ENCODE measurements at places on chromosomes 11 and 22.

- DNase-seq, result no peak
Measured at GRCh38 chr11:43517518-43517917, 158.8 kb downstream of the TTC17 start.

DNA sequence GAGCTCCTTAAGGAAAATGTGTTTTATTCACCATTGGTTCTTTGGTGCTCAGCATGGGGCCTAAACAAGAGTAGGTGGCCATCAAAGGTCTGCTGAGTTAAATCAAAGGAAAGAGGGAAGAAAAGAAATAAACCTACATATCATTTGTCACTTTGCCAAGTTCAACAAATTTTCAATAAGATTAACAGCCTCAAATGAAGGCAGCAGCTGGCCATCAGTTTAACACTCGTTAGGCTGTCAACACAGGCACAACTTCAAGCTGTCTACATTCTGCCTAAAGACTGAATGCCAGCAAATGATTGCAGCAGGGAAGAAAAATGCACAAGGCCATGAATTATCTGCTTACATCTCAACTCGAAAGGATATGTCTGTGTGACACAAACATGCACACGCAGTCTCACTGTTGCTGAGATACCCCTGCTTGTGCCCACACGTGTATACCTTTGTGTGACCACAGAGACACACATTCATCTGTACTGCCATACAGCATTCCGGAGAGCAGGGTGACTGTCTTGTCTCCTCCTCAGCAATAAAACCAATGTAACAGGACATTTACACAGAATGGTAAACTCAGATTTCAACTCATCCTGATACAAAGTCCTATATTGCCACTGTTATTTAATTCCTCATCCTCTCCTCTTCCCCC, 40.1 kb downstream of the TRIM66 start:
- no peak for DNase-seq

- no peak for DNase-seq
Measured at GRCh38 chr11:116911976-116912734, 74.7 kb upstream of the APOA1 start.

DNA sequence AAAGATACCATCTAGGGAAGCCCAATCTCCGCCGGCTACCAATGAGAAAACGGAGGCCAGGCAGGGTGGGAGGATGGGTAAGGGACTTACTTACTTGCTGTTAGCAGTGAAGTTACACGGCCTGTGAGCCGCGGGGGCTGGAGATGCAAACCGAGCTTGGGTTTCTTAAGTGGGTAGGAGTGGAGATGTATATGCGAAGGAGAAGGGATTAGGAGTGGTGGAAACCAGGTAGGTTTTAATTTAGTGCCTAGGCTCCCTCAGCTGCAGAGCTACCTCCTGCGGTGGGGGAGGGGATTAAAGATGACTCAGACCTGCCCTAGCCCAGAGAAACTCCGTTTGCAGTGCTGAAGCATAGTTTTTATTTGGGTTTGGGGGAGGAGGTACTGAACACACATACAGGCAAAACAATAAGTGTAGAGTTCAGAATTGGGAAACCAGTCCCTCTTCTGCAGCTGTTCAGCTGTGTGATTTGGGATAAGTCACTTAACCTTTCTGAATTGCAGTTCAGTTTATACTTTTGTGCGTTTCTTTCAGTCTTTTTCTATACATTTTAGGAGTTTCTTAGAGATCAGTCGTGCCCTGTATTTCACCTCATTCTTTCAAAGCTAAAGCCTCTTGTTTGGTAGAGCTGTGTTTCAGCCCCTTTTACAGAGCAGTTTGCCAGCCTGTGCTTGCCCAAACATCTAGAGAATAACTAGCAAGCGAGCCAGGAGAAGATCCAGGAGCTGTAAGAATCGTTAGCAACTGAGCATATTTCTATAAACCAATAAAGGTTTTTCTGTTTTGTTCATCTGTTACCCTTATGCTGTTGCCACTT, 596 bp upstream of the TNRC6B start:
- DNase-seq, result peak; percentile 47

GRCh38 chr11:1884303-1884700, 7.4 kb downstream of the PRR33 start:
- no peak for DNase-seq

DNA sequence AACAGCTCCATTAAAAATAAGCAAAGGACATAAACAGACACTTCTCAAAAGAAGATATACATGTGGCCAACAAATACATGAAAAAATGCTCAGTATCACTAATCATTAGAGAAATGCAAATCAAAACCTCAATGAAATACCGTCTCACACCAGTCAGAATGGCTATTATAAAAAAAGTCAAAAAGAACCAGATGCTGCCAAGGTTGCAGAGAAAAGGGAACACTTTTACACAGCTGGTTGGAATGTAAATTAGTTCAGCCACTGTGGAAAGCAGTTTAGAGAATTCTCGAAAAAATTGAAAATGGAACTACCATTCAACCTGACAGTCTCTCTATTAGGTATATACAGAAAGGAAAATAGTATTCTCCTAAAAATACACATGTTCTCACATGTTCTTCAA, 102.4 kb upstream of the FIBIN start:
- DNase-seq, result no peak

DNA sequence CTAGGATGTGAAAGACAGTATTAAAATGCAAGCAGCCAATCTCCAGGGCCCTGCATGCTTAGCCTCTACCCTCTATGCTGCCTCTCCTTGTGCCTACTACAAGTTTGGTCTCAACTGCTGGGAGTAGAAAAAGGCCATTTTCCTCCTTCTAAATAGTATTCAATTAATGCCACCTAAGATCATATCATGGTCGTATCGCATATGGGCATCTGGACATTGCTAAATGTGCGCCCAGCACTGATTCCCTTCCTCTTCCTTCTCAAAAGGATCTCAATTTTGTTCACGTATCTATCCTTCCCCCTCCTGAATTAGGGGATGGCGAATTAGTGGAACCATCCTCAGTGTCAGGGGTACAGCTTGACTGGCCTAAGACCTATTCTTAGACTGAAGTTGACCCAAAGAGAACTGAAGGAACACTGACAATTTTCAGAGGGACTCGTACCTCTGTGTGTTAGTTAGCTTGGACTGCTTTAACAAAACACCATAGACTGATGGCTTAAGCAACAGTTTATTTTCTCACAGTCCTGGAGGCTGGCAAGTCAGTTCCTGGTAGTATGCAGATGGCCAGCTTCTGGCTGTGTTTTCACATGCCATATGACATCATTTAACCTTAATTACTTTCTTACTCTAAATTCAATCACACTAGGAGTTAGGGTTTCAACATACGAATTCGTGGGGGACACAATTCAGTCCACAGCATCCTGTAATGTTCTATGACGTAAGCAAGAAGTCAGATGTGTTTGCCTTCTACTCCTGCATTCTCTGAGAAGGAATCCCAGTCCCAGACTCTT, 8.5 kb upstream of the NUP50 start:
- no peak for DNase-seq

DNA sequence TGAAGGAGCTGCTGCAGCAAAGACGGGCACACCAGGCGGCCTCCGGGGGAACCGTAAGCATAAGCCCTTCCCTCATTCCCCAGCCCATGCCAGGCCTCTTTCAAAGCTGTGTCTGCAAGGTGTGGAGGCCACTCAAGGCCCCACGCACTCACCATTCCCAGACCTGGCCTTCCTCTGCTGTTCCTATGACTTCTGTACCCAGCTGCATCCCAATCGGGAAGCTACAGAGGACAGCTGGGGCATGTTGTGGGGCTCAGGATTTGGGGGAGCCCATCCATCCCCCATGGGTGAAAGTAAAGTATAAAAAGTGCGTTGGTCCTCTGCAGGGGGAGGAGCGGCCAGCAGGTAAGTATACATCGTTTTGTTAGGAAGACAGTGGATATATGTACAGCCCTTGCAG, 2.2 kb downstream of the POU2AF3 start:
- no peak for DNase-seq

GRCh38 chr11:69106031-69106811, 49.5 kb upstream of the SMIM38 start:
- no peak for DNase-seq

GRCh38 chr11:78801161-78801884, 226.7 kb upstream of the NARS2 start:
- DNase-seq, result peak; percentile 33

GRCh38 chr11:109641549-109641948, 219.6 kb downstream of the C11orf87 start:
- no peak for DNase-seq

- DNase-seq, result no peak
Measured at GRCh38 chr22:23023294-23023693, 47.0 kb upstream of the GNAZ start.

GRCh38 chr22:40651057-40651456, 14.5 kb upstream of the MRTFA start:
- no peak for DNase-seq

DNA sequence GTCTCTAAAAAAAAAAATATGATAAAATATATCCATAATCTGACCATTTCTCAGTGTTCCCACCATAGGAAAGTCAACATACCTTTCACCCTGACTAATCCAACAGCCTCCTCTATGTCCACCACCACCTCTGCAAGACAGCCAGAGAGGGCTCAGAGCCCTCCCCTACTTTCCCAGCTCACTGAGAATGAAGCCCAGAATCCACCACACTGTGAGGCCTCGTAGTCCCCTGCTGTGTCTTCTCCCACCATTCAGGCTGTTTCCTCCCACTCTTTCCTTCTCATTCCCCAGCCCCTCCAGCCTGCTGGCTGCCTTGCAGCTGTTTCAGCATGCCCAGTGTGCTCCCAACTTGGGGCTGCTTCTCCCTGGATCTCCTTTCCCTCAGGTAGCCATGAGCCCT, 27.0 kb downstream of the SGSM3 start:
- DNase-seq, result no peak

- no peak for DNase-seq
Measured at GRCh38 chr11:118938491-118939403, 13.0 kb upstream of the BCL9L start.

GRCh38 chr11:117684731-117685130, 112.3 kb downstream of the DSCAML1 start:
- no peak for DNase-seq

GRCh38 chr11:12042215-12042676, 33.8 kb upstream of the DKK3 start:
- DNase-seq, result no peak
